CD4-positive, alpha-beta T cell treated with Interleukin-4 for 4 hours (primary cell): ENCODE measurements at places on chromosomes 3 and 15.

DNA sequence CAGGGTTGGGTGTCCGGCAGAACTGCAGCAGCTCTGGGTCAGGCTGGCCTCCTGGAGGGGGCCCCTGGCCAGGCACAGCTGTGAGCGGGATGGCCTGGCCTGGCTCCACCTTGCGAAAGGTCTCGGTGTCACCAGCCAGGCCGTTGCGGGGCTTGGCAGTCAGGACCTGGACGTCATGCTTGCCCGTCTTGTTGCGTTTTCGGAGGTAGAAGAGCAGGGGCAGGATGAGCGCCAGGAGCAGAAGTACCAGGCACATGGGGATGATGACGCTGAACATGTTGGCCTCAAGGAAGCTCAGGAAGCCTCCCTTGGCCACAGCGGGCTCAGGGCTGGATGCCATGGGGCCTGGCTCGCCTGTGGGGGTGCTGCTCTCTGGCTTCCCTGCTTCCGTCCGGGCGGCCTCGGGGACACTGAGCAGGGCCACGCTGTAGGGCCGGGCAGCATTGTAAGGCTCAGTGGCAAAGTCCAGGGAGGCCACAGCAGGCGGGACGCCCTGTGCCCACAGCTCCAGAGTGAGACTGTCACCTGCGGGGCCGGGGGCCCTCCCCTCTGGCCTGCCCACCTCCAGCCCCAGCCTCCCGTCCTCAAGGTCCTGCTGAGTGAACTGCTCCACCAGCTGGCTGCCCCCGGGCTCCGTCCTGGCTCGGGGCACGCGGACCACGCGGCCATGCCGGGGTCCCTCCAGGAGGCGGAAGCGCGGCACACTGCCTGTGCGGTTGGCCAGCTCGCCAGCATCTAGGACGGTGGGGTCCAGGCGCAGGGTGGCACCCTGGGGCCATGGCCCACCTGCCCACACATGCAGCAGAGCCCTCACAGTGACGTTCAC lies 28.1 kb downstream of the SNX33 start:
- no peak for DNase-seq

DNA sequence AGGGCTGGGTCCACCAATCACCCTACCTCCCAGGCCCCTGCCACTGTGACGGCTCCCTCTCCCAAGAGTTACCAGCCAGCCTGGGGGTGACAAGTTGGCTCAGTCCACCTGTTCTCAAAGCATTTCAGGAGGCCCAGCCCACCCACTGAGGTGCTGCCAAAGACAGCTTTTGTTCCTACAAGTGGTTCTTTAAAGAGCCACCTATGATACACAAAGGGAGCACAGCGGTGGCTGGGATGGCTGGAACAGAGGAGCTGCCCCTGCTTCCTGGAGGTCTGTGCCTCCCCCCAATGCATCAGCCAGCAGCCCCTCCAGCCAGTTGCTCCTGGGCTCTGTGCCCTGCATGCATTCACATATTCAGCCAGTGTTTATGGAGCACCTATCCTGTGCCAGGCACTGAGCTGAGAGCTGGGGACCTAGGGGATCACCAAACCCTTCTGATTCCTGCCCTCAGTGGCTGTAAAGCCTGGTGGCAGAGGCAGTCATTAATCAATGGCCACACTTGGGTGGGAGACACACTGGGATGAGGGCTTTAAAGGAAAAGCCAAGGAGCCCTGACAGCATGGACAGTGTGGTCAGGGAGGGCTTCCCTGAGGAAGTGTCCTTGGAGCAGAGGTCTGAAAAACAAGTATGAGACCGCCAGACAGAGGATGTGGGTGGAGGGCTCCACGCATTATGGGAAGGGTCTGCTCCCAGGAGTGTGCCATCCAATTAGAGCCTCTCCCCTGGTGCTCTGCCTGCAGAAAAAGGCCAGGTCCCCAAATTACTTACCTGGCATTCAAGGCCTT lies 107.1 kb upstream of the LINGO1 start:
- DNase-seq: no peak

GRCh38 chr15:66147440-66147839 lies 106.1 kb downstream of the MEGF11 start:
- DNase-seq: no peak

DNA sequence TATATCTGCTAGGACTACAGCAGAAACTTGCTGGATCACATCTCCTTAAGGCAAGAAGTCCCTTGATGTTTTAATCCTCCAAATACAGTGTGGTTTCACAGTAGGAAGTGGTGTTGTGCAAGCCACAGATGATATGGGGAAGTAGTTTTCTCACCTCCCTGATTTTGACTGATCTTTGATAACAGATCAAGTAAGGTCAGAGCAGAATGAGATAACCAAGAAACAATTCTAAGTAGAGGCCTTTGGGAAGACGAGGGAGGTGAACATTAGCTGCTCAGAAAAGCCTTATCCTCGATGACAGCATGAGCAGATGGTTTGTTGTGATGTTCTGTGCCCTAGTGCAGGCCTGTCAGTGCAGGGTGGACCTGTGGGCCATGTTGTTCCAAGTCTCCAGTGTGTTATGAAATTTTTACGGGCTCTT lies 61.3 kb downstream of the RIOX2 start:
- DNase-seq: peak; percentile 51

GRCh38 chr3:67706934-67707333 lies 52.5 kb upstream of the SUCLG2 start:
- DNase-seq: no peak

GRCh38 chr3:71825551-71826283 lies 40.8 kb upstream of the PROK2 start:
- DNase-seq: no peak

- DNase-seq: no peak
These were observed 1239.7 kb upstream of the ALCAM start for GRCh38 chr3:104126864-104127553.

DNA sequence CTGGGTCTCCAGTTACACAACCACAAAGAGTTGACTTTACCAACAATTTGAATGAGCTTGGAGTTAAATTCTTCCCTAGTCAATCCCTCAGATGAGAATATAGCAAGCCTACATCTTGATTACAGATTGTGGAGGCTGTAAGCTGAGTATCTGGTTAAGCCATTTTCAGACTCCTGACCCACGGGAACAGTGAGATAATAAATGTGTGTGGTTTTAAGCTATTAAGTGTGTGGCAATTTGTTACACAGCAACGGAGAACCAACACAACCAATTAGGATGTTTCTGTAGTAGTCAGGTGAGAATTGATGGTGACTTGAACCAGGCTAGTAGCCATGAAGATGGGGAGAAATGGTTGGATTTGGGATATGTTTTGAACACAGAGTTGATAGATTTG lies 37.7 kb upstream of the SLC4A7 start:
- DNase-seq: no peak

GRCh38 chr15:38176155-38176554 lies 76.5 kb upstream of the SPRED1 start:
- DNase-seq: no peak

DNA sequence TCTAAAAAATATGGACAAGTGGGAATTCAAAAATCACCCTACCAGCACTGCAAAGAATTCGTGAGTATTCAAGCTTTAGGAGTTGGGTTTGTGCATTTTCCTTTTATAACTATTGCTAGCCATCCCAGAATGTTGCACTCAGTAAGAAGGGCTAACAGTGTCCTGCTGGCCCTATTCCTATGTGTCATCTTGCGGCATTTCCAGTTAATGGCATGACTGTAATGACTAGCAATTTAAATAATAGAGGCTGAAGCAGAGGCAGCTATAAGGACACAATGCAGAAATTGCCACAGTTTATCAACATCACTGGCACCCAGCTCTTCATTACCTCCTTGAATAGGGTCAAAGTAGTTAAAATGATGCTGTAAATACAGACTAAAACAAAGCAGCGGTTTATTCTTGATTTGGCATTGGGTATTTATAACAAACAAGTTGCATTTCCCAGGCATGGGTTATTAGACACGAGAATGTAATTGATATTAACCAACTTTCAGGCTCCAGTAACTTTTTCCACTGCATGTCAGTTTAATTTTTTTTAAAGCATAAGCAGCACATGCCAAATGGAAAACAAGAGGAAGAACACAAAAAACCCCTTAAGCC lies 177.6 kb downstream of the FHIT start:
- no peak for DNase-seq

GRCh38 chr3:49028298-49028672 lies 913 bp downstream of the IMPDH2 start:
- no peak for DNase-seq

- no peak for DNase-seq
These were observed 498.2 kb downstream of the NSUN3 start for GRCh38 chr3:94561094-94561493.

DNA sequence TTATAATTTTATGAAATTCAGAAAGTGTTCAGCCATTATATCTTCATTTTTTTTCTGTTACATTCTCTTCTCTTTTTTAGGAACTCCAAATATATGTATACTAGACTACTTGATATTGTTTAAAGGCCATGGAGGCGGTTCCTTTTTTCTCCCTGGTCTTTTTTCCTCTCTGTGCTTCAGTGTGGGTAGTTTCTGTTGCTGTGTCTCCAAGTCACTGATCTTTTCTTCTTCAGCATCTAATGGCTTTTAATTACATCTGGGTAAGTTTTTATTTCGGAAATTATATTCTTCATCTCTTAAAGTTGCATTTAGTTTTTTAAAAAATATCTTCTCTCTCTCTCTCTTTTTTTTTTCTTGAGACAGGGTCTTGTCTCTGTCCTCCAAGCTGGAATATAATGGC lies 8.9 kb downstream of the PIGX start:
- DNase-seq: no peak

GRCh38 chr3:101926594-101927105 lies 77.3 kb downstream of the NFKBIZ start:
- no peak for DNase-seq

DNA sequence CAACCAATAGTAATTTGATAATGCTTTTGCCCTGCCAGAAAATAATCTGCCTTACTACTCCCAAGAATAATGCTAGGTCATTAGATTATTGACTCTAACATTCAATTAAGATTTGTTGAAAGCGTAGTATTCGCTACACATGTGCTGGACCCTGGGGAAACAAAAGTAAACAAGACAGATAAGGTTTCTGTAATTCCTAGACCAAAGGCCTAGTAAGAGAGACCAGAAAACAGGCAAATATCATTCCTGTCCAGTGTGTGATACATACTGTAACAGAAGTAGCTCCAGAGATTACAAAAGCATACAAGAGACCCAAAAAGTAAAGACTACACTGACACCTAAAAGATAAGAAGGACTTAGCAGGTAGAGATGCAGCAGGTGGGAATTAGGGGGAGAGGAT lies 60.8 kb downstream of the PLOD2 start:
- no peak for DNase-seq

DNA sequence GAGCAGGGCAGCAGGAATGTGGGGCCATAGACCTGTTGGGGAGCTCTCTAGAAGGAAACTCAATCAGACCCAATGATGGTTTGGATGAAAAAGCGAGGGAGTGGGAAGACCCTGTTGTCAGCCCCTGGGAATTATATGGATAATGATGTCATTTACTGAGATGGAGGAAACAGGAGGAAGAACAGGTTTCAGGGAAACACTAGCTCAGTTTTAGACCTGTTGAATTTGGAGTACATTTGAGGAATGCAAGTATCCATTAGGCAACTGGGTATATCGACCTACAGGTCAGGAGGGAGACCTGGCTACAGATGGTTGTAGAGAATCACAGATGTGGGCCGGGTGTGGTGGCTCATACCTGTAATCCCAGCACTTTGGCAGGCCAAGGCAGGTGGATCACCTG lies 266.9 kb upstream of the NR2E3 start:
- DNase-seq: no peak

DNA sequence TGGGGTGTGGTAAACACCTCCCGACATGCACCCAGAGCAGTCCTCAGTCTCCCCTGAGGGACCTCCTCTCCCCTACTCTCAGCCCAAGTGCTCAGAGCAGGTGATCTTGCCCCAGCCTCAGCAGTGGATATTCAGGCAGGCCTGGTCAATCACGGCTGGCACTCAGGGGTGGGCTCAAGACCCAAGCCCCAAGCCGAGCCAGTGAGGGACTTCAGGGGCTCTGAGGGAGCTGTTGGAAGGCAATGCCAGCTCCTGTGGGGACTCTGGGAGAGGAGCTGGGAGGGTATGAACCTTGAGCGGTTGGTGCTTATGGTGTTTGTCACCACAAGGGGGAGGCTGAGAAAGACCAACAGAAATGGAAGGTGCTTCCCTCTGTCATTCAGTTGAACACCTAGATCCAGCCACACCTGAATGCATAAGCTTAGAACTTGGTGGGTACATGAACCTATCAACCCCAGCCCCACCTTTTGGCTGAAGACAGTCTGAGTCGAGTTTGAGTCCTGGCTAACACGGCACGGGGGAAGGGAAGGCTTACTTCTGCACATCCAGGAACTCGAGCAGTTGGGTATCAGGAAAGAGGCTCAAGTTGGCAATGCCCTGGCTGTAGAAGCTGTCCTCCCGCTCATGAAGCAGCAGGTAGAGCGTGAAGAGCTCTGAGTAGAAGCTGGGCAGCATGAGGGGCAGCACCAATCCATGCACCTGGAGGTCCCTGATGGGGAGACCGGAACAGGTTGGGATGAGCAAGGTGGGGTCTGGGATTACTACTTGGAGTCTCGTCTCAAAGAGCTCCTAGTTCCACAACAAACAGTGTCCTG lies 19.2 kb downstream of the ALS2CL start:
- no peak for DNase-seq

- DNase-seq: no peak
These were observed 181.2 kb downstream of the NECTIN3 start for GRCh38 chr3:111252779-111253178.

DNA sequence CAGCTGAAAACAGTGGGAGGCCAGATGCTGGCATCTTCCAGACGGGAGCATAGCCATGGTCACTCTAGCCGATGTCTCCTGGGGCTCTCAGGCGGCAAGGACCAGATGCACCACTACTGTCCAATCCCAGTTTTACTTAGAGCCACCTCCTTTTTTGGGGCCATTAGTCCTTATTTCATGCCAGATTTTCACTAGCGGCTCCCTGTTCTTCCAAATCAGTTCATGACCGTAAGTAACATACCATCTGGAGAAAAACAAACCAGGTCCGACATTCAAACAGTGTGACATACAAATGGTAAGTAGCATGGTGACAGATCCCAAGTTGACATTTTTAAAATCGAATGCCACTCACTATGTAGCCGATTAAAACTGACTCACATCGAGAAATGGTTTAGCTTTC lies 4.1 kb upstream of the MAP6D1 start:
- no peak for DNase-seq

DNA sequence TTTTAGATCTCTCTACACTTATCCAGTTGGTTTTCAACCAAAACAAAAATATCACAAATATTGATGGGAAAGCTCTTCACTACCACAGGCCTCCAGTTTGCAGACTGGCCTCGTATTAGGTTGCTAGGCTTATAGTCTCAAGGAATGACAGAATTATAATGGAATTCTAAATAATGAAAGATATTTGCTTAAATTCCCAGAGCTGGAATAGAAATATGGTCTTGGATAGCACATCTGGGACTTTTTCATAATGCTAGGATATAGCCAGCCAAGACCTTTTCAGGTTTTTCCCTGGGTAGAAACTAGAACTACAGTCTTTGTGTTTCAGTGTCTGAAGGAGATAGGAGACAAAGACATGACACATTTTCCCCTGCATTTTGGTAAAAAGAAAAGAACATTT lies 121.9 kb upstream of the STAC start:
- DNase-seq: no peak

GRCh38 chr3:76566211-76566534 lies 473.7 kb upstream of the ROBO2 start:
- DNase-seq: no peak
